ENCODE measurements at places on chromosomes 4 and X. TPM values are rescaled to one million over a fixed set of nuclear protein-coding genes. Genes with fewer than 3 reads are reported as not detected.

FGF5 gene
- total RNA-seq: 0.25 TPM

AP1S2 gene
- 74.6 TPM for total RNA-seq

AMBN gene
- not detected for total RNA-seq

HELT gene
- not detected for total RNA-seq

MAGEB1 gene
- not detected for total RNA-seq

SYN1 gene
- total RNA-seq: under 0.01 TPM

CLNK gene
- not detected for total RNA-seq

HSFX2 gene
- 0.16 TPM for total RNA-seq

ASB9 gene
- 4.9 TPM for total RNA-seq

CWH43 gene
- total RNA-seq: not detected

LDB2 gene
- total RNA-seq: 114 TPM

Data from bladder microvascular endothelial cell (primary cell).